ENCODE measurements at places on chromosomes 4 and X.

- DNase-seq: no peak
Observed at GRCh38 chr4:1903035-1903434, 31.8 kb downstream of the NSD2 start.

DNA sequence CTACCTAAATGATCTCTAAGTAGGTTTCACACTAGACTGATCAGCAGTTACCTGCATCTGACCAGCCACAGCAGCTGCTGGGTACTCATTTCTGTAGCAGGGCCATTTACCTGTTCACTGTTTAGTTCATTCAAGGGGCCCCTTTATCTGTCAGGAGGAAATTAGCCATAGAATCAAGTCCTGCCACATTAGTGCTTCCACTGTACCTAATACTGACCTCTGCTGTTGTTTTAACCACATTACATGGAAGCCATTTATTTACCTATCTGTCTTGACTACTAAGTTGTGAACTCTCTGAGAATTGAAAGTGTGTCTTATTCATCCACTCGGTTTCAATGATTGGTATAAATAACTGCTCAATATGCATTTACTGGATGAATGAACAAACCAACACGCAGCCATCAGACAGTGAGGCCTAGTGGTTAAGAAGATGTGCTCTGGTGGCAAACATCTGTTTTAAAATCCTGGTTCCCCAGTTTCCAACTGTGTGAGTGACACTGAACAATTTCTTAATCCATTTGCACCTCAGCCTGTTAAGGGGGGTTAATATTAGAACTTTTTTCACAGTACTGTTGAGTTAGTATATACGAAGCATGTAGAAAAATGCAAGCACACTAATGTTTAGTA is 30.0 kb upstream of the ANXA5 start:
- peak; percentile 71 for DNase-seq

DNA sequence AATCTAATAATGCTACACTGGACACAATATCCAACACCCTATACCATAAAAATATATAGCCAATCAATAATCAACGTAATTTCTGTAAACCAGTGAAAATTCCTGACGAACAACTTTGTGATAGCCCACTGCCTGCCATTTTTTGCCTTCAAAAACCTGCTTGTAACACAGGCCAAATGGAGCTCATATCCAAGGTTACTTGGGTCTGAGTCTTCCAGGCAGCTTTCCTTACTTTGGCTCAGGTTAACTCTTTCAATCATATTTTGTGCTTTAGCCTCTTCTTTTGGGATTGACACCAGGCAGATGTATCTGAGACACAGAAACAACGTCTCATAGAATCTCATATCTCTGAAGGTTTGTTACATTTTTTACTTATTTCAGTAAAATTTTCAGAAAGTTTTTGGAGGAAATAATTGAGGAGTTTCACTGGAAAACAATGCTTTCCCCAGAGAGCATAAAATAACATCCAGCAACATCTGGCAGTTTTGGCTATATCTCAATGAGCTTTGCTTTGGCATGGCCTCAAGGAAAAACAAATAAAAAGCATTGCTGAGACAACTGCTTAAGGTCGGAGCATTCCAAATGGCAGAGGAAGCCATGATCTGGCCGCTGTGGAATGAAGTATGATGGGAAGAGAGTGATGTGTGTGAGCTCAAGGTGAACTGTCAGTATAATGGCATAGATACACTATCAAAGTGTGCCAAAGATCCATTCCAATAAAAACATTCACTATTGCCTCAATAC is 162.9 kb upstream of the SPIN4 start:
- DNase-seq: no peak

- no peak for DNase-seq
Observed at GRCh38 chrX:154417157-154417556, 5.8 kb downstream of the TAFAZZIN start.

DNA sequence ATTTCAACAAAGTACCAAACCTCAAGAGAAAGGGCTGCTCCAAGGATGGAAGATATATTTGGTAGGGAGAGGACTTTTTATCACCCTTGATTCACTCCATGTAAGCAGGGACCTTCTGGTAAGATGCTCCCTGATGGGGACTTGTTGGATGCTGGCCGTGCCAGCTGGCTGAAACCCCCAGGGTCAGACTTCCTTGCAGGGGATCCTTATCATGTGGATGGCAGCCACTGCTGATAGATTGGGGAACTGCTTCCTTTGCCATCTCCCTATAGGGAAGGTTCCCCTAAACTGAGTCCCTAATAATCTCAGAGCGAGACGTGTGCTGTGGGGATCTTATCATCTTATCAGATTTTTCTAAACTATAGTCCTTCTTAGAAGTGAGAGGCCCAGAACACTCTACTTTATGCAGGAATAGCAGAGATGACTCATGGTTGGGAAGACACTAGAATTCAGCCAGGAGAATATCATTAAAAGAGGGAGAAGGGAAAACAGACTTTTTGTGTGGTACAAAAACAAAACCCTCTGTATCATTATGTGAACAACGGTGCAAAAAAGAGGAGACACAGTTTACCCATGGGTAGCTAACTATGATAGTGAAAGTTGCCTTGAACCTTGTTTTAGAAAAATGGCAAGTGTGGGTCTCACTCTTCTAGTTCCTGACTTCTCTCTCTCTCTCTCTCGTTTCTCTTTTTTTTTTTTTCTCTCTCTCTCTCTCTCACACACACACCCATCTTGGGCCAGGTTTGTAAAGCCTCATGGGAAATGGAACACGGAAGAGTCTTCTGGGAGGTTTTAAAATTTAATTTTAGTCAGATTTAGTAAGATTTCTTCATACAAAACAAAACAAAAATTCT is 16.1 kb downstream of the RHOH start:
- DNase-seq: no peak

- DNase-seq: no peak
Observed at GRCh38 chr4:82555276-82555675, 6.5 kb downstream of the TMEM150C start.

DNA sequence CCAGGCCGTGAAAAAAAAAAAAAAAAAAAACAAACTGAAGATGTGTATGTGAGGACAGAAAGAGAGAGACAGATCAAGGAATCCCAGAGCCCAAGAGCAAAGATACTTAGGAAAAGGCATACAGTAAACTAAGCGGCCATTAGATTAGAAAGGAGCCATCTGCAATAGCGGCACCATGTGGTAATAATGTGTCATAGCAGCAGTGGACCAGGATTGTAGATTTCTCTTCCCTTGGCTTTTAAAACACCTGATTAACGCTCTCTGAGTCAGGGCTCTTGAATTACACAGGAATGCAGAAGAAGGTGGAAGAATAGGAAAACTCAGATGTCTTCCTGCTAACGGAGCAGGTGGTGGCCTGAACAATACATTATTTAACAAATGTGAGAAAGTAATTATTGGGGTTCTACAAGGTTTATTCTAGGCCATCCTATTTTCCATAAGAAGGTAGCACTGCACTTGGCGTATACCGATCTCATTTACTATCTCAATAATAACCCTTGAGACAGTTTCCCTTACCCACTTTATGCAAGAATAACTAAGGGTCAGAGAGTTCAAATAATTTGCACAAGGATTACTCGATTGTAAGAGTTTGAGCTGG is 182.7 kb downstream of the KCNIP4 start:
- peak; percentile 53 for DNase-seq
